Stimulated activated CD4-positive, alpha-beta T cell treated with anti-CD3 and anti-CD28 coated beads, Interleukin-4, amount 100 ng/mL, for 48 hours (primary cell): ENCODE measurements at places on chromosomes 7 and 10.

DNA sequence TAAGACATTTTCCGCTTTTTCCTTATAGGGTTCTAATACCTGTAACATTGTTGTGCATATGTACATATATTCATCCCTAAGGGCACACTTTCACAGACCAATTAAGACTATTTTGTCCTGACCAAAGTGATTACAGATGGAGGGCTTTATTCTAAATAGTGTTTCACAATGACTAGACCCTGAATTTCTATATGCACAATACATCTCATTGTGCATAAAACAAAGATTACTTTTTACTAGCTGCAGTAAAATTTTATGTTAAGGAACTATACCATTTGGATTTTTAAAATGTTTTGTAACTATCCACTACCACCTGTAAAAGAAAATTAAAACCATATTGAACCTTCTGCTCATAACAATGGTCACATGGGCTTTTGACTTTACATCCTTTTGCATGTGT lies 87.8 kb downstream of the CTTNBP2 start:
- DNase-seq = no peak

- no peak for DNase-seq
Measured at GRCh38 chr7:18421297-18422002, 74.1 kb upstream of the HDAC9 start.

DNA sequence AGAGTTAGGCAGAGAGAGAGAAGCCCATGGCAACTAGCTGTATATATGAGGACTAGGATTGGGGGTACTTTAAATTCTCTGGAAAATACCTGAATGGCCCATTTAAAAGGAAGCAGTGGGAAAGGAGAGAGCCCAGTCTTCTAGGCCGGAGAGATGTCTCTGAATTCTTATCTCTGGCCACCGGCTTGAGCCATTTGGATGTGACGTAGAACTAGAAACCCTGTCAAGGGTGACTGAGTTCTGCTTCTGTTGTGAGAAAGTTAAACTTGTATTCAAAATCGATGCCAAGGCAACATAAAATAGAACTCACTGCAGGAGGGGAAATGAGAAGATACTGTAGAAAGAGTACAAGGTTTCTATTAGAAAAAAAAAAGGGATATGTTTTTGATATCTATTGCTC lies 6.3 kb upstream of the GSTK1 start:
- DNase-seq = no peak

DNA sequence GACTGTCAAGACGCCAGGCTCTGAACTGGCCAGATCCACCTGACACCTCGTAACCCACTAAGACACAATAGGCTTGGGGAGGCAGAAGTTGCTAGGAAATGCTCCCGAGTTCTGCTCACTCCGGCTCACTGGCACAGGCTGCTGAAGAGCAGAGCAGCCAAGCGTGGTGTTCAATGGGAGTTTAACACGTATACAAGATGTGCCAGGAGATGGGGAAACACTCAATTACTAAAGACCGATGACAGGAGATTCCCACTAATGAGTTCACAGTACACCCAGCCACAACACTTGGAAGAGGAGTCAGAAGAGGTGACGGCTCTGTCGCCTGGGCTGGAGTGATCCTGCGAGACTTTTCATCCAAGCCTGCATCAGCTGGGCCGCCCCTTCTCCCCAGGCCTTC lies 303.4 kb downstream of the GFRA1 start:
- no peak for DNase-seq

DNA sequence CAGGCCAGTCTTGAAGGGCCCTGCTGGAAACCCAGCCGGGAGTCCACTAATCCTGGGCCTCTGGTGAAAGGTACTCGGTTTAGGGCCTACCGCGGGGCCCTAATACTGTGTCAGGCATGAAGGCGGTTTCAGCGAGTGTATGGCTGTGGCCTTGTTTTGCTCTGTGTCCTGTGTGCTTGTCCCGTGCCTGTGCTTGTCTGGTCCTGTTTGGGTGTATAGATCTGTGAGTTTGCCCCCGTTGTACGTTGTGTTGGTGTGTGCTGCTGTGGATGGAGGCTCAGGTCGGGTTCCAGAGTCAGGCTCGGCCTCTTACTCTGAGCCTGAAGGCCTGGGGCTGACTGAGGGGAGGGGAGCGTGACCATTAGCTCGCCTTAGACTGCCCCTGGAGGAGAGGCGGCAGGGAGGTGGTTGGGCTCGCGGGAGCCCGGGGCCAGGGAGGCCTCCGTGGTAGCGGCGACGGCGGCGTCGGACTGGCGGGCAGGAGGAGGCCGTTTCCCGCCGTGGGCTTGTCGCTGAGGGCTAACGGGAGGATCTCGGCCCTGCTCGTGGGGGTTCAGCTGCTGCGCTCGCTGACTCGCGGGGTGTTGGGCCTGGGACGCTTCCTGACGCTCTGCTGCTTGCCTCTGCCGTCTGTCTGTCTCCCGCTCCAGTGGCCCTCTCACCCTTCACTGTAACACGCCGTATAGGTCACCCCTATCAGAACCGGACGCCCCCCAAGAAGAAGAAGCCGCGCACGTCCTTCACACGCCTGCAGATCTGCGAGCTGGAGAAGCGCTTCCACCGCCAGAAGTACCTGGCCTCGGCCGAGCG lies 2.6 kb downstream of the TLX1 start:
- no peak for DNase-seq

DNA sequence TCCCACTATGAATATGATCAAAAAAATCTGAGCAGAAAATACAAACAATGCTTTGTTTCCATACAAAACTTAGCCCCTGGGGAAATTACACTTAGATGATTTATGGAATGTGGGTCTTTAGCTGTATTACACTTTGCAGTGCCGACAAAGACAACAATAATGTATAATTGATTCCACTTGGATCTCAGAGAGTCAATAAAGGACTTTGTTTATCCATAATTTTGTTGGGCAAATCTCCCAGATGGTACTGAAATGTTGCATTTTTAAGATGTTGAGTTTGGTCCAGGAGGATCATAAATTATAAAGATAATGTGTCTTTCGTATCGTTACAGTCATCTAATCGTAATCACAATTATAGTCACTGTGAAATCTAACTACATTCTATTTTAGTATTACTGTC lies 66.9 kb upstream of the DOCK1 start:
- DNase-seq = no peak

GRCh38 chr10:132027423-132027983 lies 38.2 kb upstream of the JAKMIP3 start:
- DNase-seq = no peak

GRCh38 chr7:129836983-129837382 lies 115.8 kb downstream of the UBE2H start:
- no peak for DNase-seq

GRCh38 chr7:80066639-80067038 lies 68.0 kb upstream of the GNAI1 start:
- no peak for DNase-seq

DNA sequence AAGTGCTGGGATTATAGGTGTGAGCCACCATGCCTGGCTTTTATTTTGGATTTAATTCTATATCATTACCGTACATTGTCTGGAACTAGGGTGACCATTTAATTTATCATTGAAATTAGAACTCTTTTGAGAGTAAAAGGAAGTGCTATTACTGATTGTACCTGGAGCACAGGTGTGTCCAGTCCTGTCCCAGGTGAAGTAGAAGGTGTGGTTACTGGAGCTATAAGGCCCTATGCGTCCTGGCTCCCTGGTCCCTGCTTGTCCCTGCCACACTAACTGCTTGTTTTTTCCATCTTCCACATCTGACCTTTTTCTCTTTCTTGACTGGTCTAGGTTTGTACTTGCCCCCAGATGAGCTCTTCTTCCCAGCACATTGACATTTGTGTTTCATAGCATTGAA lies 147.0 kb downstream of the PPP1R9A start:
- DNase-seq = no peak

DNA sequence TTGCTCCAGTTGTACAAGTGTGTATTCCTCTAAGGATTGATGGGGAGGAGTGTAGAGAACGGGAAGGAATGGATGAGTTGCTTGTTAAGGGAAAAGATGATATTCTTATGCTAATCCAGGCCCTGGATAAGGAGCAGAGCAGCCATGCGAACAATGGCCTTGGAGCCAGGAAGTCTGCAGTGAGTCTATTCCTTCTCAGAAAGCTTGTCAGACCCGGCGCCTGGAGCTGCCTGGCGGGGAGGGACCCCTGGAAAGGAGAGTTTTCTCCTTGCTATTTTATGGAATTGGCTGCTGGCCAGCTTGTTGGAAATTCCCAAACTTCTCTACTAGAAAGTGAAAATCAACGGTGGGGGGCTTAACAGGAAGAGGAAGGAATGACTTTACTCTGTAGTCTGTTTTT lies 89.1 kb downstream of the MMRN2 start:
- DNase-seq = no peak

GRCh38 chr10:49352323-49352722 lies 43.6 kb downstream of the DRGX start:
- DNase-seq = no peak

DNA sequence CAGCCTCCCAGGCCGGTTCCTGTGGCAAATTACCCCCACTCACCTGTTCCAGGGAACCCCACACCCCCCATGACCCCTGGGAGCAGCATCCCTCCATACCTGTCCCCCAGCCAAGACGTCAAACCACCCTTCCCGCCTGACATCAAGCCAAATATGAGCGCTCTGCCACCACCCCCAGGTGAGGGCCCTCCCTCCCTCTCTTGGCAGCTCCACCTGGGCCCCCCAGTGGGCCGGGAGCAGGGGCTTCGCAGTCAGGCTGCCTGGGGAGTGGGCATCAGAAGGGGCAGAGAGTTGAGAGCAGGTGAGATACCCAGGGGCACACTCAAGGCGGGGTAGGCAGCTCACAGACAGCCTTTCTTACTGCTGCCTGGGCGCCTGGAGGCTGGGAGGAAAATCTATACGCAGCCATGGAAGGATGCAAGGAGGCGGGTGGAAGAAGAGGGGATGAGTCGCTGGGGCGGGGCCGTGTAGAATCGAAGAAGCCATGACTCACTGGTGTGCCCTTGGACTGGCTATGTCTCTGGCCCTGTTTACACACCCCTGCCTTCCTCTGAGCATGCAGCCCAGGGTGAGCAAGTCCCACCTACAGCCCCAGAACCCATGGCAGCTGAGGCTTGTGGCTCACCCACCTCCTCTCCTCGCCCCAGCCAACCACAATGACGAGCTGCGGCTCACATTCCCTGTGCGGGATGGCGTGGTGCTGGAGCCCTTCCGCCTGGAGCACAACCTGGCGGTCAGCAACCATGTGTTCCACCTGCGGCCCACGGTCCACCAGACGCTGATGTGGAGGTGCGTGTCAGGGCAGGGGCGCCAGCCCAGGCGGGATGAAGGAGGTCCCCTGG lies 48.6 kb upstream of the PPIF start:
- DNase-seq = peak; percentile 52

GRCh38 chr7:115359955-115360354 lies 438.1 kb downstream of the MDFIC start:
- DNase-seq = no peak

DNA sequence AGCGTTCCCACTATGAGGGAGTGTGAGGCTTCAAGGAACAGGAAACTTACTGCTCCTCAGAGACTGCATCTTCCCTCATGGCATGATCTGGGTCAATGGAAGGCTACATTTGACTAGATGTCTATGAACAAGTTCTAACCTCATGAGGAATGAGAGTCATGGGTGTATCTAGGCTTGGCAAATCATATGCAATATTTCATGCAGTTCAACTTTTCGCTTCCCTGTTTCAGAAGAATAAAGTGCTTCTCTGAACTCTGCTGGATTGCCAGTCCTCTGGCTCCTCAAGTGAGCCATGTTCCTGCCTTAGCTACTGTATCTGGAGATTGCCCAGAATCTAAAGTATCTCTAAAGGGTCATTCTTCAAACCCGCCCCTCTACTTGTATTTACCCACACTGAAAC lies 54.3 kb upstream of the SEMA3A start:
- no peak for DNase-seq

- peak; percentile 42 for DNase-seq
Measured at GRCh38 chr10:90227217-90227656, 525.8 kb downstream of the KIF20B start.

DNA sequence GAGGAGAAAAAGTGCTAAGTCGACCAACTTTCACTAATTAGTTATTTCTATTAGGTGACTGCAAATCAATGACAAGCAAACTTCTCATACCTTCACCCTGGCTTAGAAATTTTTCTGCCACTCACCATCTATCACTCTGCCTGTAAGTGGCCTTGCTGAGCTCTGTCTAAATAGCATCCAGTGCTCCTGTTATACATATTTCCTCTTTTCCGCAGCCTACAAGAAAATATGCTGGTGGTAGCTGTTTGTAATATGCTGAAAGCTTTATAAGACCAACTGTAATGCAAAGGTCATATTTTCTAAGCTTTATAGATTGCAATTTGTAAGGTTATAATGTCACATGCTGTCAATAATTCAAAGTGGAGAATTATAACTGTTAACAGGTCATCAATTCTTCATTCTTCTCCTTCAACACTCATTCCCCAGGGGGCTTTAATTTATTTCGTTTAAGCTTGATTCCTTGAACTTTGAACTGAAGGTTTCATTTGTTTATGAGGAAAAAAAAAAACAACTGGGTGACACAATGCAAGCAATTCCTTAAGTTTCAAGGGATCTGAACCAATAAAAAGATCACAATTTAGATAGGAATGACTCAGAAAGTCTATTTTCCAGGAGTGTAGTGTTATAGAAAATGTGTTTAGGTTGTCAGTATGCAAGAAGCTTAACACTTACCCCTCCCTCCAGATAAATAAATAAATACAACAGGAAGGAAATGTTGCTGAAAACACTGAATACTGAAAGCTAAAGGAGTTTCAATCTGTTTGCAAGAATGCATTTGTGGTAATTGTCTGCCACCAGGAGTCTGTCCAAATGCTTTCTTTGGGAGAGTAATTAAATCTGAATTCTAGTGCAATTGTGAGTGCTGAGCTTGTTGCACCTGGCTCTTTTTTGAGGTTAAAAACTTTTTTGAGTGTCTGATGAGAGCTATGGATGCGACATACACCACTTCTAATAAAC lies 183.7 kb downstream of the SORCS1 start:
- no peak for DNase-seq

DNA sequence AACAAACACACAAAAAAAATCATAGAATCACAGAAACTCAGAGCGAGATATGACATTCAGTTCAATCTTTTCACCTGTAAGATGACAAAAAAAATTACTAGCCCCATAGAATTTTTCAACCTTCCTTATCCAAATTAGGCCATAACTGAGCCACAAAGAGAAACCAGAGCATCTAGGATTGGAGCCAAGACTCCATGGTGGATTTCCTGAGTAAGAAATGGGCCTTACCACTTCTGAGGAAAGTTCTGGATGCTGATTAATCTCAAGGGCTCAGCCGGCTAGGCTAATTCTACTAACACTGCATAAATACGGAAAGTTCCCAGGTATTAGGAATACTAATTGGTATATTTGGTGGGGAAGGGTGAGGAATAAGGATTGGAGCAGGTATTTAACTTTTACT lies 16.8 kb downstream of the LIPM start:
- DNase-seq = no peak

DNA sequence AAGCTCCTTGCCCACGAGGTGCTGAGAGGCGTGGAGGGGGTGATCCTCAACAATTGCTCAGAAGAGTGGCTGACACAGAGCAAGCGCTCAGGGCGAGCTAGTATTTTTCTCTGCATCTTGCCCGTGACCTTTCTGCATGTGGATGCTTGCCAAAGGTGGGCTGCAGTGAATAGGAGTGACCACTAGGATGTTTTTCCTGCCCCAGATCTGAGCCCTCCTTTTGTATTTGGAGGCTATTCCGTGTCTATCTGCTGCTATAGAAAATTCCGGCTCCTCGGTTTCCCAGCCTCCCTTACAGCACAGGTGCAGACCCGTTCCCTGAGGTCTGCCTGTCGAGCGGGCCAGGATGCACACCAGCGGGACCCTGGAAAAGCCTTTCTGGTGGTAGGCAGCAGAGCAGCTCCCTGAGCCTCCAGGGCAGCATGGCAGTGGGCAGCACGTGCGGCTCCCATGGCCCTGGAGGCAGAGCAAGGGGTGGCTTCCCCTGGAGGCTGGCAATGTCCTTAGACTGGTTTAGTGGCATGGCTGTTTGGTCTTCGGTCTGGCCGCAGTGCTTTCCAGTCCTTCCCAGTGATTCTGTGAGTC lies 145.1 kb upstream of the PCBD1 start:
- DNase-seq = no peak

GRCh38 chr10:69107699-69108098 lies 16.3 kb upstream of the VPS26A start:
- no peak for DNase-seq
